ENCODE measurements at places on chromosomes 2 and 18. TPM values are rescaled to one million over a fixed set of nuclear protein-coding genes. Genes with fewer than 3 reads are reported as not detected.

- no peaks in the 10 kb centered on the region for H3K27me3 ChIP-seq
- H3K27ac ChIP-seq, result no peak overlapping the region
- no peaks in the 10 kb centered on the region for H3K36me3 ChIP-seq
- DNase-seq, result no peak
- no peak overlapping the region for H3K4me3 ChIP-seq
These were observed 72.8 kb upstream of the DSEL start for GRCh38 chr18:67589325-67589724.

GRCh38 chr2:10382354-10383061 lies 65.6 kb downstream of the ODC1 start:
- no peaks in the 10 kb centered on the region for H3K4me1 ChIP-seq
- no peak for DNase-seq
- H3K27me3 ChIP-seq, result no peaks in the 10 kb centered on the region
- H3K36me3 ChIP-seq, result no peaks in the 10 kb centered on the region

The TMEM17 gene
- total RNA-seq, result 0.33 TPM

DNA sequence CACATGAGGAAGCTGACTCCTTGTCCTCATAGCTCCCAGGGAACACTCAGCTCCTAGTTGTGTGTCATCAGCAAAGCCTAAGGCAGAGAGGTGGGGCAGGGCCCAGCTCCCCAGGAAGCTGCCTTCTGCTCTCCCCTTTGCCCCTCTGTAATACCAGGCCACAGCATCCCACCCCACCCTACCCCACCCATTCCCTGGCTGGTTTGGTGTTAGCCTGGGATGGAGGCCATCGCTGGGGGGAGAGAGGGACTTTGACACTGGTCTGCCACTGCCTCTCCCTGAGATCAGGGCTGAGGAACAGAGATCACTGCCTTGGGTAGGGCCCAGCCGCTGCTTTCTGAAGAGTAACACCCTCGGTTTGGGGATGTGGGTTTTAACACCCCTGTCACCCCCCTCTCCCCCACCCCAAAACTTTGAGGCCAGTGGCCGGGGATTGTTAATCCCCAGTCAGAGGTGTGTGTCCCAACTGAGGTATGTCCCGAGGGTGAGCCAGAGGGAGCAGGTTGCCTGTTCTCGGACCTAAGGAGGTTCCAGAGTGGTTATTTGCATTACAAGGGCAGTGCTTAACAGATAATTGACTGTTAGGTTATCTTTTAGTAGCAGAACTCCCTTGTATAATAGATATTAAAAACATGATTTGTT lies 41.4 kb downstream of the TET3 start:
- no peak for DNase-seq
- no peak overlapping the region for H3K4me3 ChIP-seq
- H3K4me1 ChIP-seq, result no peaks in the 10 kb centered on the region
- no peaks in the 10 kb centered on the region for H3K36me3 ChIP-seq
- no peaks in the 10 kb centered on the region for H3K27me3 ChIP-seq
- H3K27ac ChIP-seq, result no peak overlapping the region

GRCh38 chr2:25009954-25010353 lies 31.9 kb upstream of the EFR3B start:
- H3K4me1 ChIP-seq, result no peaks in the 10 kb centered on the region
- no peak for DNase-seq
- no peaks in the 10 kb centered on the region for H3K36me3 ChIP-seq
- H3K27me3 ChIP-seq, result no peaks in the 10 kb centered on the region

DNA sequence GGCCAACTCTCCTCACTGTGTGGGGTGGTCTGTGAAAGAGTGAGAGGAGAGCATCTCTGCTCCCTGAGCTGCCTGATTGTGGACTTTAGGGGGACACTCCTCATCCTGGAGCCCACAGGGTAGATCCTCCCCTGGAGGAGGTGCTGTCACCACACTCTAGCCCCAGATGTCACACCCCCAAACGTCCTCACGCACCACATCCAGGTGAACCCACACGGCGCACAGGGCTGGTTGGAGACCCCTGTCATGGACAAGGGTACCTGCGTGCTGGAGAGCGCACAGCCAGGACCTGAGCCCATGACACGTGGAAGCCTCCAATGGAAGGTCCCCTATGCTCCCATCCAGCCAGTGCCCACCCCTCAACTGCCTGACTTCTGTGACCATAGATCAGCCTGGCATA lies 10.5 kb downstream of the AGXT start:
- no peaks in the 10 kb centered on the region for H3K36me3 ChIP-seq
- DNase-seq, result no peak
- H3K27ac ChIP-seq, result no peak overlapping the region
- no peaks in the 10 kb centered on the region for H3K4me1 ChIP-seq

- H3K27me3 ChIP-seq, result no peaks in the 10 kb centered on the region
- H3K27ac ChIP-seq, result no peak overlapping the region
- H3K4me1 ChIP-seq, result no peaks in the 10 kb centered on the region
- H3K36me3 ChIP-seq, result no peaks in the 10 kb centered on the region
These were observed 50.9 kb downstream of the ADCYAP1 start for GRCh38 chr18:955384-956066.

The NYAP2 gene
- not detected for total RNA-seq

DNA sequence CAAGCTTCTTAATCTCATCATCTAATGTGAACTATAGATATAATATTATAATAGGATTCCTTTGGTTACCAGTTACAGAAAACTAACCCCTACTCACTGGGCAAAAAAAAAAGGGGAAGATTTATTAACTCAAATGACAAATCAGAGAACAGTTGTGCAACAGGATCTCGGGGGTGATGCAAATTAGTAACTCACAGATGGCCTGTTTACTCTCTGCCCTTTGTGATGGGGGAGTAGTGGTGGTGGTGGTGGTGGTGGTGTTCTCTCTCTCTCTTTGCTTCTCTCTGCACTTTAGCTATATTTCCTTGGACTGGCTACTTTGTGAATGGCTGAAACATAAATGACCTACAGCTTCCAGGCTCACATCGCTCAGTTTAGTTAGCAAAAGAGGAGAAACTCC lies 59.0 kb downstream of the TMEM247 start:
- no peaks in the 10 kb centered on the region for H3K36me3 ChIP-seq
- H3K4me3 ChIP-seq, result no peak overlapping the region
- no peaks in the 10 kb centered on the region for H3K27me3 ChIP-seq
- no peak for DNase-seq
